ENCODE measurements at places on chromosomes 6 and 20. TPM values are rescaled to one million over a fixed set of nuclear protein-coding genes. Genes with fewer than 3 reads are reported as not detected.

- H3K36me3 ChIP-seq, result no peaks in the 10 kb centered on the region
- H3K4me3 ChIP-seq, result no peak overlapping the region
- no peak for DNase-seq
- no peaks in the 10 kb centered on the region for H3K27me3 ChIP-seq
These were observed 88.8 kb downstream of the ATRN start for GRCh38 chr20:3559637-3560036.

GRCh38 chr20:31559704-31560093 is 45.4 kb upstream of the ID1 start:
- H3K4me3 ChIP-seq, result no peak overlapping the region
- H3K36me3 ChIP-seq, result peaks cover 44% of the 10 kb centered on the region
- DNase-seq, result no peak
- peaks cover 6% of the 10 kb centered on the region for H3K4me1 ChIP-seq

The UBD gene
- not detected for total RNA-seq

The MUCL3 gene
- total RNA-seq, result not detected
